ENCODE measurements at places on chromosomes 1 and 21. TPM values are rescaled to one million over a fixed set of nuclear protein-coding genes. Genes with fewer than 3 reads are reported as not detected.

DNA sequence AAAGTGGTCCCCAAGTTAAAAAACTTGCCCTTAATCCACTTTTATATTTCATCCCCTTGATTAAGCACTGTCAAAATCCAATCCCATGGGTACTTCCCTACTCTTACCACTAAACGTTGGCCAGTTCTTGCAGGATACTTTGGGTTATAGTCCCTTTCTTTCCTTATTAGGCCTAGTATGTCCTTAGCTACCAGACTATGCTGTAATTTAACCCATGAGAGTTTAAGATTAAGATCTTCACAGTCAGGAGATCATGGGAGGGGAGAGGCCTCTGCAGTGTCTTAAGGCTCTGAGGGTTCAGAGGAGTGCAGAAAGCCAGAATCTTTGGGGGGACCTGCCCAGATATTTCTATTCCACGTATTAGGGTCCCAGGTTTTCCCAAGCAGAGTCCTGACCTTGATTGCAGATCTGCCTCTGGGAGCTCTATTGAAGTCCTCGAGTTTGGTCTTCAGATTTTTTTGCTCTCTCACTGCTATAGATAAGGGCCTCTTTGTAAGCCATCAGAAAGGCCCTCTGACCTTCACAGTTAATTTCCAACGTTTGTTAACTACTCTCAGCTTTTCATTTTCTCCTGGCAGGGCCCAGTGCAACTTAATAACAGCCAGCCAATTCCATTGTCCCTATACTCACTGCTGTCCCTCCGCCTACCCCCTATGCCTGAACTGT lies 9.0 kb upstream of the CGN start:
- DNase-seq: no peak

DNA sequence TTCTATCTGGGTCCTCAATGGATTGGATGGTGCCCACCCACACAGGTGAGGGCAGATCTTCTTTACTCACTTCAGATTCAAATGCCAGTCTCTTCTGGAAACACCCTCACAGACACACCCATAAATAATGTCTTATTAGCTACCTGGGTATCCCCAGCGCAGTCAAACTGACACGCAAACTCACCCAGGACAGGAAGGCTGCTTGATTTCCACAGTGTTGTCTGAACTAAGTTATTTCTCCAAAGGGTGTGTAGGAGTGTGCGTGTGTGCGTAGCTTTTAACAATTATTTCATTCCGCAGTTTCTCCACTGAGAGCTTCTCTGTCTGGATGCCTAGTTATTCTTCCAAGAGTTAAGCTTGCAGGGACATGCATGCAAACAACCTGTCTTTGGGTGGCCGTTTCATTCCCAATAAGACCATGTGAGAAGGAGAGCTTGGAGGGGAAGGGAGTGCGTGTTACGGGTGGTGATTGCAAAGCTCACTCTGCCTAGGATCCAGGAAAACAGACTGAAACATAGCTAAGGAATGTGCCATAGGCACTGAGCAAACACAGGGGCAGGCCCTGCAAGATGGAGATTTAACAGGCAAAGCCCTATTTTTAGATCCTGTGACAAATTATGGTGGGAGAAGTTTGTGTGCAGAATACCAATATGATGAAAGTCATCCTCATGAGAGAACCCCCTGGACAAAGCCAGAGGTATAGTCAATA lies 269.7 kb downstream of the DYRK1A start:
- DNase-seq: no peak

- DNase-seq: no peak
Measured at GRCh38 chr1:168054117-168054516, 82.6 kb downstream of the GPR161 start.

- DNase-seq: no peak
Measured at GRCh38 chr1:25771221-25772114, 28.5 kb upstream of the SELENON start.

DNA sequence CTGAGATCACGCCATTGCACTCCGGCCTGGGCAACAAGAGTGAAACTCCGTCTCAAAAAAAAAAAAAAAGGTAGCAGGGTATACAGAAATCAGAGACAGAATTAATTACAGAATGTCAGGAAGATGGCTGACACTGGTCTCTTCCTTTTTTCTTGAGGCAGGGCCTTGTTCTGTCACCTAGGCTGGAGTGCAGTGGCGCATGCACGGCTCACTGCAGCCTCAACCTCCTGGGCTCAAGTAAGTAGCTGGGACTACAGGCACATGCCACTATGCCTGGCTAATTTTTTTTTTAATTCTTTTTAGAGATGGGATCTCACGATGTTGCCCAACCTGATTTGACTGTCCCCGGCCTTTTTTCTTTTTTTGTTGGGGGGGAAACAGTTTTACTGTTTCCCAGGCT lies 16.4 kb downstream of the RNU5D-1 start:
- no peak for DNase-seq

- no peak for DNase-seq
Measured at GRCh38 chr1:65949933-65950332, 157.2 kb downstream of the PDE4B start.

Gene MIXL1
- 1.5 TPM for total RNA-seq

Measured in H1 (cell line).